Left lung (tissue), 14 donors: ENCODE measurements at places on chromosomes 7 and 10. TPM values are rescaled to one million over a fixed set of nuclear protein-coding genes. Genes with fewer than 3 reads are reported as not detected.

- DNase-seq: no peak
Observed at GRCh38 chr7:123314886-123315285, 115.1 kb upstream of the SLC13A1 start.

Gene MARVELD1
- 48.1 TPM for total RNA-seq

DNA sequence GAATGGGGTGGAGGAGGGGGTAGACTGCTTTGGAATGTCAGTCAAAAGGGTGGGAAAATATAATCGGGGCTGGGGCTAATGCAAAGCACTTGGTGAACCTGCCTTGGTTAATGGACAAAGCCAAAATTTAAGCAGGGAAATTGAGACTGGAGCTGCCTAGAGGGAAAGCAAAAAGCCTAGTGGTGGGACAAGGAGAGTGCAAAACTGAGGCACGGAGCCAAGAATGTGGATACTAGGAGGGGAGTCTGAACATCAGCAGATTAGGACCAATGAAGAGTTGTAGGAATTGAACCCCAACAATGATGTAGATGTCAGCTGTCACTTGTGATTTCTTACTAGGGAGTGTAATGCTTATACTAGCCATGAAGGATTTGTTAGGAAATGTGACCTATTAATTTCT lies 195.9 kb downstream of the MDFIC start:
- no peak for DNase-seq

DNA sequence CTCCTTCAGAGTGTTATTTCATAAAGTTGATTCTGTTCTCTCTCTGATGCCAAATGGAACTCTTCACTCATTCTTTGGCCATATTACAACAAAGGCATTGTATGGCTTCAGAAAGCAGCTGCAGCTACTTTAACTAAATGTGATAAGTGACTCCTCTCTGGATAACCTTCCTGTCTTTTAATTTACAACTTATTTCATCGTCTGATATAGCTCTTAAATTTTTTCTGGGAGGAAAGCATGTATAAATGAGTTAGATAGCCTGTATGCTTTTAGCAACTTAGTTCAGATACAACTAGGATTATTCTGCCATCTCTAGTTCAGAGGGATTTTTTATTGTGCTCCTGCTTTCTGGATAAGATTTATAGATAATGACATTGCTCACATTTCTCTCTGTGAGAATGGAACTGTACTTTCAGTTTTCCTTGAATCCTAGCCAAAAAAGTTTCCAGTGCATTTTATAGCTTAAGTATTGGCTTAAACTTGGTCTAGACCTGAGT lies 57.5 kb downstream of the KLHDC10 start:
- DNase-seq: peak; percentile 37

Gene CRPPA
- total RNA-seq: 3.6 TPM

Gene ZNF239
- 4.8 TPM for total RNA-seq

DNA sequence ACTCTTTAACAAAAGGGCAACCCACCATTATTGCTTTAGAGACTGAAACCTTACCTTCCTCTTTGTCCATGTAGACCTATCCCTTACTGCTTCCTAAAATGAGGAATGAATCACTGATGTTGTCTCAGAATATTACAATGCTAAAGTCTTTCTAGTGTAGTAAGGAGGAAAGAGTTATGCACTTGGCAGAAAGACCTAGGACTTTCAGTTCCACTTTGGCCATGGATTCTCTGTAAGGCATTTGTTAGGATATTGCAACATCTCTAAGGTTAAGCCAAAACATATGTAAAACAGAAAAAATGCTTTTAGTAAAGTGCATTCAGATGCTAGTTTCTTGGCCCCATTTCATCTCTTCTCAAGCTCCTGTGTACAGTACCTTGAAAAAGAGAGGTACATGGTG lies 230.9 kb downstream of the PARD3 start:
- no peak for DNase-seq

GRCh38 chr10:54985732-54986131 lies 184.7 kb upstream of the PCDH15 start:
- DNase-seq: no peak

DNA sequence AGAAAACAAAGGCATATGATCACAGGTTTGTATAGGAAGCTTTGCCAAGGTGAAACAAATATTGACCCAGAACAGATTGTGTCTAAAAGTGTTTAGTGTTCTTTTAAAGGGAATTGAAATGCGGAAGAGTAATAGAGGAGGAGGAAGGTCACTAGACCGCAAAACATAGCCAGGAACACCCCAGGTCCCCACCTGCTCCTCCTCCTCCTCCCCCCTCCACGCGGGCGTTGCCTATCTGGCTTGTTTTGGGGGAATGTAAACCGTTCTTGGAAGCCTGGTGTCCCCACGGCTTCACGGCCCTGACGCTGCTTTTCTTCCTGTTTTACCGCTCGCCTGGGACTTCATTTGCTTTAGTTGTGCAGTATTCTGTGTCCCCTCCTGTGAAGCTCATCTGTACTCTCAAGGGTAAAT lies 81.0 kb upstream of the PFKP start:
- DNase-seq: no peak

Gene CCNY
- 60.9 TPM for total RNA-seq

GRCh38 chr7:137992104-137992549 lies 9.8 kb downstream of the CREB3L2 start:
- no peak for DNase-seq

Gene GIMAP2
- 14.7 TPM for total RNA-seq

- no peak for DNase-seq
Observed at GRCh38 chr7:68529221-68529620, 1069.1 kb upstream of the AUTS2 start.

DNA sequence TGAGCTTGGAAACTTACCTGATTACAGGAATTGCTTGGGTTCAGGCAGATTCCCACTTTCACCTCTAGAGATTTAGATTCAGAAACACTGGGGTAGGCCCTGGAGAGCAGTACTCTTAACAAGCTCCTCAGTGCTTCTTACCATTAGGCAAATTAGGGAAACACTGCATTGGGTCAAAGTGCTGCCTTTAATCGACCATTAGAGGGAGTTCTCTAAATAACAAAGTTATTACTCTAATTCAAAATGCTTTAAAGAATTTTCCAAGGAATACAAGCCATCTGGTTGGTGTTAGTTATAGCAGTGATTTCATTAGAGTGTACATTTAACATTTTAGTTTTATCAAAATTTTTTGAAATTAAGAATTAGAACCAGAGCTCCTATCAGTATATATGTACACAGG lies 324.5 kb downstream of the GFRA1 start:
- DNase-seq: no peak

Gene SPOCK2
- 107 TPM for total RNA-seq

- no peak for DNase-seq
Observed at GRCh38 chr7:138499340-138499739, 39.3 kb downstream of the TRIM24 start.

DNA sequence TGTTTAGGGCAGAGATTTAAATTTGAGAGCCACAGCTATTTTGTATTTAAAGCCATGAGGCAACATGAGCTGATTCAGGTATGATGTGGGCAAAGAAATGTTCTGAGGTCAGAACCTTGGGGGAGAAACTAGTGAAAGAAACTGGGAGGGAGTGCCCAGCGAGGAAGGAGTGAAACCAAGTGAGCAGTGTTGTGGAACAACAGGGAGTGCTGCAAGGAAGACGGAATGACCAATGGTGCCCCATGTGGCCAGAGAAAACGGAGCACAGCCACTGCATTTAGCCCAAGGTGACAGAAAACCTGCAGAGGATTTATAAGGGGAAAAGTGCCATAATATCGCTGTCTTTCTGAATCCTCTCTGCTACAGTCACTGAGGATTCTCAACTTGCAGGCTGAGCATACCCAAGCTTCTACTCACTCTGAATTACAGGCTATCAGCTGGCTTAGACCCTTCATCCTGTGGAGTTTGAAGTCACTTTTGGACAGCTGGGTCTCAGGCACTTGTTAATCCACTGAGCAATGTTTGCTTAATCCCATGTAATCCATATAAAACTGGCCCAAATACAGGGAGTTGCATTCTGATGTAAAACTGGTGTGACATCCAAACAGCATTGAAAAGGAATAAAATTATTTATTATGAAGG lies 777.3 kb downstream of the CCSER2 start:
- DNase-seq: no peak

DNA sequence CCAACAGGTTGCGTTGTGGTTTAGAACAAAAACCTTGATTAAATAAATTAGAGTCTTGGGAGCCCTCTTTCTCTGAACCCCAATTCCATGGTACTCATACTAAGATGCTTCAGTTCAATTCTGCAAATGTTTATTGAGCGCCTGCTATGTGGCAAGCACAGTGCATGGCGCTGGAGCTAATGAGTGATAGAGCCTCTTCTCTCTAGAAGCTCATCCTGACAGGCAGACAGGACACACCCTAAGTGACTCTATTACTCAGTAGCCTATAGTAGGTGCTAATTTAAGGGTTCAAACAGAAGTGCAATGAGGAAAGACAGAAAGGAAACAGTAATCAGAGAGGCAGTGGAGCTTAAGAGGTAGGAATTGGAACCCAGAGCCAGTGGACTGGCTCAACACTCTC lies 124.4 kb upstream of the C7orf33 start:
- no peak for DNase-seq

GRCh38 chr7:129295015-129295423 lies 70.2 kb downstream of the AHCYL2 start:
- DNase-seq: no peak

GRCh38 chr7:2523461-2523936 lies 3.9 kb downstream of the LFNG start:
- DNase-seq: peak; percentile 93

Gene SPDYE9
- total RNA-seq: not detected

GRCh38 chr10:84587789-84588188 lies 259.4 kb downstream of the CCSER2 start:
- DNase-seq: no peak

Gene GPER1
- total RNA-seq: 8.1 TPM

Gene PLPP4
- total RNA-seq: 0.67 TPM

GRCh38 chr7:52940481-52940880 lies 95.0 kb upstream of the POM121L12 start:
- no peak for DNase-seq

Gene NME8
- 1.3 TPM for total RNA-seq

Gene BRI3
- 505 TPM for total RNA-seq
